ENCODE measurements at places on chromosomes 4 and X.
A peak's percentile ranks its signal among the peaks of the same experiment; 100 is the strongest.

DNA sequence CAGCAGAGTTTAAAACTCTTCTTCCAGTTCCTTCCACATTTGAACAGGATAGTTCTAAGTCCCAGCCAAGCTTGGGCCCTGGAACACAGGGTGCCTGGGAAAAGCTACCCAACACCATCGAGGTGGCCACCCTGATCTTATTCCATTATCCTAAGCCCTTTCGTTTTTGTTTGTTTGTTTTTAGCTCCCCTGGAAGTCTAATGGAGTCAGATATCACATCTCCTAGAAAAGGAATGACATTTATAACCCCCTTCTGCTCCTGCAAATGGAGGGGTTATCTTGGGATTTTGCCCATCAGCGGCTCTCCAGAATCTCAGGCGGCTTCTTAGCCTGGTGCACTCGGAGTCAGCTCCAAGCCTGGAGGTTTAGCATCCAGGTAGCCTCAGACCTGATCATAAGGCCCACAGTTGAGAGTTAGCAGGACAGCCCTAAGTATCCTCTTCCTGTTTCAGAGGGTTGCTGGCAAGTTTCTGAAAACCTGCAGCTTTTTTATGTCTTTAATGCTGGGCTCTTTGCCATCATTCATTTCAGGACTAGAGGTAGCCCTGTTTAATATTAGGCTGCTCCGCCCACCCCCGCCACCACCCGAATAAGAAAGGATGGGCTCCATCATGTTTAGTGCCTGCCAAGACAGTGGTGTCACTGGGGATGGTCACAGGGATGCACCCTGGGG, 230.0 kb upstream of the LNX1 start:
- no peak for DNase-seq

DNA sequence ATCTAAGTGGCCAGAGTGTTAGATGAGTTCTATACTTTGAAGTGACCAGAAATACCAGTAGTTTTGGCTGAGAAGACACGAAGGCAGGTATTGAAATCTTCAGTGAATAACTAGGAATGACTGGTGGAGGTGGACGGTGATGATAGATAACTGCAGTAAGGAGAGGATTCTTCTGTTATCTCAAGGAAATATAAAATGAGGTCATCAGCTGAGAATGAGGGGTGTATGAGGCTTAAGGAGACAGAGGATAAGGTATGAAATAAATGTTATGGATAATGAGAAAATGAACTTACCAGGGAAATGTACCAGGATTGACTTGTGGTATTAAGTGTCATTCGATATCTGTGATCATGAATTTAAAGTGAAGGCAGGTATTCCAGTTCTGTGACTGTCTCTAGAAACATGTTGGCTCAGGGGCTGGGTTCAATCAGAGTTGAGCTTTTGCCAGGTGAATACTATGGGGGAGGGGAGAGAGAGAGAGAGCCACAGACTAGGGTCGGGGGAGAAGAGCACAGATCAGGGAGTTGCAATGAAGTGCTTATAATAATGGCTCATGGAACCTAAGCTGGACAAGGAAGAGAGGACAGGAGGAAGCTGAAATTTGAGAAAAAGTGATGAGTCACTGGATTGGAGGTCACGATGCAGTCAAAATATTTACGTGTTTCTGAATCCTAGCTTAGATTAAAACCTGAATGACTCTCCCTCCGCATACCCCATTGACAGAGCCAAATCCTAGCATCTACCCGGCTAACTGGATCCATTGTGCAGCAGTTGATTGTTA, 37.5 kb upstream of the BRS3 start:
- no peak for DNase-seq

GRCh38 chr4:105944540-105944939, 49.3 kb downstream of the NPNT start:
- DNase-seq, result no peak

DNA sequence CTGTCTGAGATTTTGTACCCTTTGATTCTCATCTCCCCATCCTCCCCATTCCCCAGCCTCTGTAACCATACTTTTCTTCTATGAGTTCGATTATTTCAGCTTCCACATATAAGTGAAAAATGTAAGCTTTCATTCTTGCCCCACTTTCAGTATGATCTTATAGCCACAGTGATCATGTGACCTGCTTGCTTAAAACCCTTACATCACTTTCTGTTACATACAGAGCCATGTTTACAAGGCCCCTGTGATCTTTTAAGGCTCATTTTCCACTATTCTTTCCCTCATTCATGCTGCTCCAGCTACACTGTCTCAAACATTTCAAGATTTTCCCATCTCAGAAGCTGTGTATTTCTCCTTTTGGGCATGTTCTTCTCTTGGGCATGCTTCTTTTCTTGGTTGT, 147.7 kb downstream of the DCK start:
- DNase-seq, result no peak

DNA sequence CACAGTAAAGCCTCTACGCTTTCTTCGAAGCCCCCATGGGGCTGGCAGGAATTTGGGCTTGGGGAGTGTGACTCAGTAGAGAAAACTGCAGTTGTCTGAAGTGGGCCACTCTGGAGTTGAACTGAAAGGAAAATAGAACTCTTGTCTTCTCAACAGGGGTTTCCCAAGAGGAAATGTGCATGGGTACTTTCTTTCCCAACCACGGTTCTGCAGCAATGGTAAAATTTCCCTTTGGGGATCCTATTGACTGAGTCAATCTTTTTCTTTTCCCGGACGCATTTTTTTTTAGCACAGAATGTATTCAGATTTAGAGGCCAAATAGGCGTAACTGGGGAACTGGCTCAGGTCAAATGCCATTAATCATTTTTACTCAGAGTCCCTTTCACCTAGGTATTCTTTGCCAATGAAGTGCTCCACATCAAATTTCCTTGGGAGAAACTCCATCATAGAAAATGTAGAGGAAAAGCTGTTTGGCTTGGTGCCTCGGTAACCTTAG, 269.3 kb downstream of the STIM2 start:
- no peak for DNase-seq

DNA sequence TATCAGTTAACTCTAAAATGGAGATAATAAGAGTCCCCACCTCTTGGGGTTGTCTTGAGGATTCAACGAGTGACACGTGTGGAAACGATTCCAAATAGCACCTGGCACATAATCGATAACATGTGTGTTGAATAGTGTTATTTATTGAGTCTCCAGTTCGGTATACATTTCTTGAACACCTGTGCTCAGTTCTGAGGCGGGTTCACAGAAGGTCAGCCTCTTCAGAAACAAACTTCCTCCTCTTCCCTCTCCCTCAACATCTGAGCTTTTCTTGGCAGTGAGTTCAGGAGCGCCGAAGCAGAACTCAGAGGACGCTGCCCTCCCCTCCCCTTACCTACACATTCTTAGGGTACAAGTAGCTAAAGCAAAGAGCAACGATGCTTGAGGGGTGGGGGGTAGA, 934 bp downstream of the PDHA1 start:
- DNase-seq, result no peak

- DNase-seq, result no peak
Measured at GRCh38 chrX:46571423-46572339, 1.9 kb upstream of the CHST7 start.

DNA sequence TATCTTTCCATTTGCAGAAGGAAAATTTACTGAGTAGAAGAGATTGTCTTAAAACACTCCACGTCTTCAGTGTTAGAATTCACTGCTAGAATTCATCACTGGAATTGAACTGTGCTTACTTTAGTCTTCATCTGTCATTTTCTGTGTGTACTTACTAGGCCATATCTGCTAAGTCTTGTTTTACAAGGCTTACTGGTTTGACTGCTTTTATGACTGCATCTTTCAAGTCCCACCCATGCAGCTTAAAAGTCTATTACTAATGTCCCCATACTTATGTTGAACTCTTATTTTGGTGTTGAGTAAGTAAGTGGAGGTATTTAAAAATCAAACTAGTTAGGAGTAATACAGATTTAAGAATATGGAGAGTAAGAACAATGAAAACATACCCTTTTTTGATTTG, 14.6 kb downstream of the CLCN3 start:
- no peak for DNase-seq

DNA sequence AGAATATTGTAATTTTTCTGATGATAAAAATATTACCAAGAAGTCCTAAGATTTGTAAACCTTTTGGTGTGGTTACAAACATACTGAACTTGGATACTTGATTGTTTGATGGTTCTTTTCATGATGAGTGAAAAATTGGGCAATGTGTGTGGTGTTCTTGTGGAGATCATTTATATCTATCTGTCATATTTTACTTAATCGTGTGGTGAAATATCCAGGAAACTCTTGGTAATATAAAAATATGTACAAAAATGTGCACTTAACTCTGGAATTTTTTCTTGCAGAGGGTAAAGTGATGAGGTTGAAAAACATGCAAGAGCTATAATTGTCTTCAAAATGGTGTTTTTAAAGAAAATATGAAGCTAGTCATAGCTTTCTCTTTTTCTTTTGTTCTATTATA, 2.8 kb downstream of the DCUN1D4 start:
- DNase-seq, result no peak

DNA sequence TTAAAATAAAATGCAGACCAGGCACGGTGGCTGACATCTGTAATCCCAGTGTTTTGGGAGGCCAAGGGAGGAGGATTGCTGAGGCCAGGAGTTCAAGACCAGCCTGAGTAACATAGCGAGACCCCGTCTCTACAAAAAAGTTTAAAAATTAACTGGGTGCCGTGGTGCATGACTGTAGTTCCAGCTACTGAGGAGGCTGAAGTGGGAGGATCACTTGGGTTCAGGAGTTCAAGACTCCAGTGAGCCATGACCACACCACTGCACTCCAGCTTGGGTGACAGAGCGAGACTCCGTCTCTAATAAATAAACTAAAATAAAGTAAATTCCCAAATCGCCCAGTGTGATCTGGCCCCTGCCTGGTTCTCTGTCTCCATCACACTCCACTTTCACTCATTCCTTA, 43.7 kb downstream of the TENM3 start:
- DNase-seq, result no peak

GRCh38 chr4:11618666-11619282, 190.1 kb upstream of the HS3ST1 start:
- DNase-seq, result no peak

DNA sequence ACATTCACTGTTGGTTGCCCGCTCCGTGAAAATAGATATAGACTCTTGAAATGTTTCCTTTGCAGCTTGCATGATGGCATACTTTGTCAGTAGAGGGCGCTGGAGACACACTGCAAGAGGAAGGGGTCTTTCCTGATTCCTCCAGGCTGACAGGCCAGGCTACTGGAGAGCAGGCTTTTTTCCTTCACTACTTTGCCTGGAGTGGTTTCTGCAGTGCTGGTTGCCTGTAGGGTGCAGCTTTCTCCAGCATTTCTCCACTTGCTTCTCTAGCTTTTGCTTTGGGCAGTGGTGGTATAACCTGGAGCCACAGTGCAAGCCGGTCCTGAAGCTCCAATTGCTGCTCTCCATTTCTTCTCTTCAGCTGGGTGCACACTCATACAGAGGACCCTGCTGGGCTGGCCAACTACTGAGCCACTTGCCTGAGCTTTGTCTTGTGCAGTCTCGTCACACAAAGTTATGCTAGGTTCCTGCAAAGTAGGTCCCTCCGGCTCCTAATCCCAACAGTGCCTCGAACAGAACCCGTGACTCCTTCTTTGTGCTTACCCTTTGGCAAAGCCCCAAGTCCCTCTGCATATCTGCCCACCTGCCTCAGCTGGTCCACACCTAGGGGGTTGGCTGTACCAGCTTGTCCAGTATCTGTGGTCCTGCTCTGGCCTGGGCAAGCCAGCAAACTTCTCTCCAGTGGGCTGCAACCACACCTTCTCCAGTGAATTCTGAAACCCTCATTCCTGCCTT, 46.3 kb downstream of the RASSF6 start:
- DNase-seq, result peak; percentile 38

GRCh38 chr4:159594576-159594975, 491.7 kb downstream of the RAPGEF2 start:
- no peak for DNase-seq

DNA sequence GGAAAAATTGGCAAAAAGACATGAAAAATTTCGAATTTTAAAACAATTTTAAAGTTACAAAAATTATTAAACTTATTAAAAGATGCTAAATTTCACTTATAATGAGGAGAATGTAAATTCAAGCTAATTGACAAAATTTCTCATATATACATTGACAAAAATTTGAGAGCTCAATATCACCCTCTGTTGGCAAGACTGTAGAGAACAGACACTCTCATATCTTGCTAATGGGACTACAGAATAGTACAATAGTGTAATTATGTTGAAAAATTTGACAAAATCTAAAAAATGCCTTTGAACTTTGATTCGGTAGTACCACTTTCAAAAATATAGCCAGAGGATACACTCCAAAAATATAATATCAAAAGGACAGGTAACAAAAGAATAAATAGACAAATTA, 29.8 kb downstream of the DCAF8L2 start:
- DNase-seq, result no peak

GRCh38 chrX:114964374-114964773, 53.0 kb downstream of the IL13RA2 start:
- DNase-seq, result no peak

DNA sequence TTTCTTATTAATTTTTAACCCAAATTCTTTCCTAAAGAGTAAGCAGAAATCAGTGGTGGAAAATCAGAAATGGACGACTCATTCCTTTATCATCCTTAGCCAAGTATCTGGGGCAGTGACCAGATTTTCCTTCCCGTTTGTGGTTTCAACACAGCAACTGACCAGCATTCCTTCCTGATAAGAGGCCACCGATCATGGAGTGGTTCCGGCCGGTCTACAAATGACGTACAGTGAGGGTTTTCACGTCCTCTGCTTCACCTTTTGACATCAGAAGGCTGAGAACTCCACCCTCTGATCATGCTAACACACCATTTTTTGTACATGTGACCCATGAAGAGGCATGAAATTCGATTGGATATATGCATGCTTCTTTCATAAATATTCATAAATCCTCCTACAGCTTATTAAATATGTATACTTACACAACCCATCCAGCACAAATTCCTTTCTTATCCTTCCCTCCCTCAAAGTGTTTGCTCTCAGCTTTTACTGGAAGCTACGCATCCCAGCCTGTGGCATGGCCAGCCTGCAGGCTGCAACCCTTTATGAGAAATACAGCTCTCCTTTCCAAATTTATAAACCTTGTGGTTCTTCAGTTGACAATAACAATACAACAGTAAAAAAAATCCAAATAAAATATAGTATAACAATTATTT, 173.0 kb upstream of the CASK start:
- DNase-seq, result no peak

DNA sequence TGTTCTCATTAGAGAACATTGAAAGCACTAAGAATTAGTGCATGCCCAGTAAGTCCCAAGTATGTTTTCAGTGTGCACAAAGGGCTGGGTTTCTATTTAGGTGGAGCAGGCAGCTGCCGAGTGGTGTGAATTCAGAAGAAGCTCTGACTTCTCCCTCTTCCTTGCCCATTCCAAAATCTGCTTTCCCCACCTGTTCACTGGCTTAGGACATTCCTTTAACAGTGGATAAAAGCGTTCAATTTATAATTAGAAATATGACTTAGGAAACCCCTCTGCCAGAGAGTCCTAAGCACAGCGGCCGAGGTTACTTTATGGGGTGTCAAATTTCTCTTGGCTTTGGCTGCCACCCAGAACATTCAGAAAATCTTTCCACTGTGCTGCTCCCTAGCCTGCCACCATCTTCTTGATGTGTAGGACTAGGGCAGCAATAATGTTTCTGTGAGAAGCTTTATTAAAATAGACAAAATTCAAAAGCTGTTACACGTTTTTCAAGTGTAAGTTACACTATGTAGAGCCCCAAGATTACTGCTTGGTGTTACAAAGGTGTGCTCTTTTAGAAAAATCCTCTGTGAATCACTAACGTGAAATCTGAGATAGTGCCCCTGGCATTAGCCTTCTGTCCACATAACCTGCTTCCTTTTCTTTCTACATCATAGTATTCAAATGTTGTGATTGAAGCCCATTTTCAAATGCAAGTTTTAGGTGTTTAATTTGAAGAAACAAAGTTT, 191.6 kb upstream of the ANKRD50 start:
- DNase-seq, result peak; percentile 2

- DNase-seq, result no peak
Measured at GRCh38 chrX:9785254-9785943, 830 bp upstream of the SHROOM2 start.

- no peak for DNase-seq
Measured at GRCh38 chr4:25180524-25181131, 20.4 kb upstream of the SEPSECS start.

Data from NCI-H2081 treated with DMSO at 0.1 percent for 48 hours (cell line).